NB4 (cell line): ENCODE measurements at places on chromosomes 12 and 14.

DNA sequence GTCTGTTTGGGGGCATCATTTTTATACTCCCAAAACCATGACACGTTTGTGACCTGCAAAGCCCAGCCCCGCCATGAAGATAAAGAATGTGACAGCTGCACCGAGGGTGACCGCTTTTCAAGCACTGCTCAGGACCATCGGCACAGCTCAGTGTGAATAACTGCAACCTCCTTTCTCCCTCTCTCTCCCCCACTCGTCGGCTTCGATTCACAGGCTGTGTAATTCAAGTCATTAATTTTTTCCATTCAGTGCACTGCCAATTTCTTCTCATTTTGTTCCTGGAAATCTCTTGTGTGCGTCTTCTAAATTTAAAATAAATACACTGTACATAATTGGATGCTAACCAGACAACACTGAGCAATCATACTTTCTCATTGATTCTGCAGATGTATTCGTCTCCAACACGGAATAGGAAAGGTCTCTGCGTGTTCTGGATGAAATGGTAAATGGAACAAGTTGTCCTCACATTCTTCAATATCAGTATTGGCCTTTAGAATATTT is 260.8 kb downstream of the TTC8 start:
- DNase-seq, result no peak

DNA sequence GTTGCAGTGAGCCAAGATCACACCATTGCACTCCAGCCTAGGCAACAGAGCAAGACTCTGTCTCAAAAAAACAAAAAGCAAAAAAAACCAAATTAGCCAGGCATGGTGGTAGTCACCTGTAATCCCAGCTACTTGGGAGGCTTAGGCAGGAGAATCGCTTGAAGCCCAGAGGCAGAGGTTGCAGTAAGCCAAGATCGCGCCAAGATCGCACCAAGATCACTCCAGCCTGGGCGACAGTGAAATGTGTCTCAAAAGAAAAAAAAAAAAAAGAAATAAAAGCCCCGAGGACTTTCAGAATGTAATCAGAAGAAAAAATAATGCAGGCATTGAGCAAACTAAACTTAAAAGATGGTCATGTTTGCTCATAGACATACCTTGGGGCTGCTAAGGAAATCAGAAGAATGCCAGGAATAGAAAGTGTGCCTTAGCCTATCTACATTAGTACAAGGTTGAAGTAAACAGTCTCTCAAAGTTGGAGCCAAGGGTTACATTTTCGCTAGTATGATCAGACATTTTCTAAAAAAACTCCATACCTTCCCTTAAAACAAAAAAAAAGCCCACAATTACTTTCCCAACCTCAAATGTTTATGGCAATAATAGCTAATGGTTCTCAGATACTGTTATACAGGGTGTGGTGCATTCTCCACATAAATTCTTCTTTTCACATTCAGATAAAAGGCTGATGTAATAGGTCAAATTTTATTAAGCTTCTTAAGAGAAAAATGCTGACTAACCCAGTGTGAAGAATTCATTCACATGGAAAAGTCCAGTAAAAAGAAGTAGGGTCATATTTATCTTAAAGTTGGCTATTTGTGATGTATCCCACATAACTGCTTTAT is 15.8 kb downstream of the DTD2 start:
- DNase-seq, result no peak

DNA sequence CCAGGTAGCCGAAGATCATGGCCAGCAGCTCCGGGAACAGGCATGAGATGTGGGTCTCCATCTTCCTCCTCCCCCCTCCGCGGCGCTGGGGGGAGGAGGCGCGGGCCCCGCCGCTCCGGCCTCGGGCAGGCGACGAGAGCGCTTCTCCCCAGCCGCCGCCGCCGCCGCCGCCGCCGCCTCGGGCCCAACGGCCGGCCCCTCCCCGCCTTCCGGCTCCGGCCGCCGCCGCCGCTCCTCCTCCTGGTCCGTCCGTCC is 448 bp downstream of the FBXL14 start:
- no peak for DNase-seq

- no peak for DNase-seq
These were observed 104.8 kb downstream of the VRK1 start for GRCh38 chr14:96902004-96902403.

GRCh38 chr14:56333359-56334292 is 215.4 kb downstream of the PELI2 start:
- DNase-seq, result peak; percentile 66

DNA sequence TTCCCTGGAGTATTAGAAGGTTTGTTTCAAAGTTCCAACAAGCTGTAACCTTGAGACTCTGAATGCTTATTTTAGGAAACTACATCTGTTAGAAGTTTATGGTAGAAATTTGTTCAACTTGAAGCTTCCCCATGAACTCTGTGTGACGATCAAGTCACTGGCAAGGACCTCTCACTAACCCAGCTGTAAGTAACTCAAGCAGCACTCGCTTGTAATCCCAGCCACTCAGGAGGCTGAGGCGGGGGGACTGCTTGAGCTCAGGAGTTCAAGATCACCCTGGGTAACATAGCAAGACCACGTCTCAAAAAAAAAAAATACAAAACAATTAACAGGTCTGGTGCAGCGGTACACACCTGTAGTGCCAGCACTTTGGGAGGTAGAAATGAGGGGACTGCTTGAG is 25.6 kb downstream of the TESC start:
- no peak for DNase-seq

- DNase-seq, result no peak
These were observed 4.6 kb upstream of the LRP1-AS start for GRCh38 chr12:57151741-57152630.
